ENCODE measurements at places on chromosomes 6 and 20.
A peak's percentile ranks its signal among the peaks of the same experiment; 100 is the strongest.

DNA sequence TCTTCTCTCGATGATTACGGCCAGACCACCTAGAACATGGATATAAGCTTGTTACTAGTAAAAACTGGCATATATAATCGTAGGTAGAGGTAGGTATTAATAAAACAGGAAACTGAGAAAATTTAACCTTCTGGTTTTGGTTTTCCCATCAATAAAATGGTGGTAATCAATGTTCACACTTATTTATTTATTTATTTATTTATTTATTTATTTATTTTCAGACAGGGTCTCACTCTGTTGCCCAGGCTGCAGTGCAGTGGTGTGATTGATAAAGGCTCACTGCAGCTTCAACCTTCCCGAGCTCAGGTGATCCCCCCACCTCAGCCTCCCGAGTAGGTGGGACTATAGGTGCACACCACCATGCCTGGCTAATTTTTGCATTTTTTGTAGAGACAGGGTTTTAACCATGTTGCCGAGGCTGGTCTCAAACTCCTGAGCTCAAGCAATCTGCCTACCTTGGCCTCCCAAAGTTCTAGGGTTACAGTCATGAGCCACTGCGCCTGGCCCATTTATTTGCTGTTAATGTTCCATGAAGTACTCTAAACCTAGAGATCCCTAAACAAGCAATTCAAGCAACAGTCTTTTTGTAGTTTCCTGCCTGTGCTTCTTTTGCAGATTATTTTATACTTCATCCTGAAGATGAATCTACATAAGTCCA lies 11.5 kb downstream of the TOMM6 start:
- DNase-seq = peak; percentile 13

DNA sequence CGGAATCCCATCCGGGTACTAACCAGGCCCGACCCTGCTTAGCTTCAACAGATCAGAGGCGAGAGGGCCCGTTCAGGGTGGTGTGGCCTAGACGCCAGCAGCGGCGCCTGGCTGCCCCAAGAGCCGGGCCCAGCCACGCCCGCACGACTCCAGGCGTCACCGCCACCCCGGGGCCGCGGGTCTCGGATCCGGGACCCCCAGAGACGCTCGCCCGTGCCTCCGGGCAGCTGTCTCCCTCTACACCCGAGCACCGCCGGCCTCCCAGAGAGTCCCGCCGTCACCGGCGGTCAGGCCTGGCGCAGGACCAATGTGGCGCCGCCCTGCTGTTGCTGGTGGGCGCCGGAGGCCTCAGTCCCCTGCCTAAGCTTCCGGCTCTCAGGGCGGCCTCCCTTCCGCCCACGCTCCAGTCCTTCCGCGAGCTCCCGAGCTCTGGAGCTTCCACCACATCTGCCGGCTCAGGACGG lies 441.2 kb upstream of the DEFB115 start:
- no peak for DNase-seq

DNA sequence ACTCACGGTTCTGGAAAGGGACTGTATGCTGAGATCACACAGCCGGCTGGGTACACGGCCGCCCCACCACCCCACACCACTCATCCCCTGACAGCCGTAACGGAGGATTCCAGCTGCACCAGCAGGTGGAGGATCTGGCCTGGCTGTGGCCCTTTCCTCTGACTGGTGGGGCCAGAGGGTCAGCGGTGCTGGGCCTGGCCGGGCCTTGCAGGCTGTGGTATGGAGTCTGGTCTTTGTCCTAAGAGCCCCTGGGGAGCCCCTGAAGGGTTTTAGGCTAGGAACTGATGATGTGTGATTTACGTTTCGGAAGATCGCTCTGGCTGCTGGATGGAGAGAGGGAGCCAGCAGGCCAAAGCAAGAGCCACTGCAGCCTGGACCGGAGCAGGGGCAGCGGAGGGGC lies 26.6 kb downstream of the NOL4L start:
- no peak for DNase-seq

- no peak for DNase-seq
Observed at GRCh38 chr20:49831770-49832631, 19.4 kb downstream of the SLC9A8 start.

DNA sequence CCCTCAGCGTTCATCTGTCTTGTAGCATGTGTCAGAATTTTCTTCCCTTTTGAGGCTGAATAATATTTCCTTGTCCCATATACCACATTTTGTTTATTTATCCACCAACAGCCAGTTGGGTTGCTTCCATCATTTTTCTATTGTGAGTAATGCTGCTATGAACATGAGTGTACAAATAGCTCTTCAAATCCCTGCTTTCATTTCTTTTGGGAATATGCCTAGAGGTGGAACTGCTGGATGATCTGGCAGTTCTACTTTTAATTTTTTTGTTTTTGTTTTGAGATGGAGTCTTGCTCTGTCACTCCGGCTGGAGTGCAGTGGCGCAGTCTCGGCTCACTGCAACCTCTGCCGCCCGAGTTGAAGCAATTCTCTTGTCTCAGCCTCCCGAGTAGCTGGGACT lies 64.7 kb downstream of the SASH1 start:
- no peak for DNase-seq

- DNase-seq = no peak
Observed at GRCh38 chr6:144583614-144583954, 298.4 kb downstream of the UTRN start.

DNA sequence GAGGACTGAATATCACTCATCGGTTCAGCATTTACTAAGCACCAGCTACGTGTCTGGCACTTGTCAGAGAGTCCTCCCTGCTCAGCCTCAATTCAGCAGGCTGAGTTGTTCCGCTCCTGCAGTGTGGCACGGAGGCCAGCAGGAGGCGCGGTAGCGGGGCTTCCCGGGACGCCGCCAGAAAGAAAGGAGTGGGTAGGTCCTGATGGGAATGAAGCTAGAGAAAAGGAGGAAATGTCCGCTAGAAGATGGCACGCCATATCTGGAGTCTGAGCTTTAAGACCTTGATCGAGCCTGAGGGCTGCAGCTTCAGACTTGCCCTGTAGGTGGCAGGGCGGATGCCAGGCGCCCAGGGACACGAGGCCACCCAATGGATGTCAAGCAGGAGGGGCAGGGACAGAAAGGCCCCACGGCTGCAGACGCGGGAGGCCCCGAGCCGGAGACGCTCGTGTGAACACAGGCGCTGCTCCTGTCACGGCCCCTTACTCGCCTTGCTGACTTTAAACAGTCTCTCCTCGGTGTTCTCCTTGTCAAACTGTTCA lies 18.7 kb downstream of the SERPINB6 start:
- peak; percentile 81 for DNase-seq

- no peak for DNase-seq
Observed at GRCh38 chr6:148166339-148166968, 176.2 kb upstream of the SASH1 start.

- no peak for DNase-seq
Observed at GRCh38 chr6:24780206-24780605, 5.5 kb downstream of the GMNN start.

DNA sequence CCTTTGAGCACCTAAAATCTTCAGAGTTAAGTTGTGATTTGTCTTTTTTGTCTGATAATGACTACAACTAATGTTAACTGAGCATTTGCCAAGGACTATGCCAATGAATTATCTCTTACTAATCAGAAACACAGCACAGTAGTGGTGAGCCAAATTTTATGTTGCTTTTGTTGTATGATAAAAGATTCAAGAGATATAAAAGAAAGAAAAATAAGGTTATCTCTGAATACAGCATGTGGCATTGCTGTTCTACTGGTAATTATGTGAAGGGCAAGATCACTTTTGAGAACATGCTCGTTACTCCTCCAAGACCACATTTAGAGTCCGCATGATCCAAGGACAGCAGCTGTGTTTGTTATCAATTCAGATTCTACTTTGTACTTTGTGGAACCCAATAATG lies 133.4 kb upstream of the MYLIP start:
- DNase-seq = no peak

- DNase-seq = no peak
Observed at GRCh38 chr6:153013438-153013837, 10.9 kb upstream of the MTRF1L start.
